Activated naive CD4-positive, alpha-beta T cell treated with anti-CD3 and anti-CD28 coated beads for 36 hours (primary cell): ENCODE measurements at places on chromosomes 3 and 15. TPM values are rescaled to one million over a fixed set of nuclear protein-coding genes. Genes with fewer than 3 reads are reported as not detected.

DNA sequence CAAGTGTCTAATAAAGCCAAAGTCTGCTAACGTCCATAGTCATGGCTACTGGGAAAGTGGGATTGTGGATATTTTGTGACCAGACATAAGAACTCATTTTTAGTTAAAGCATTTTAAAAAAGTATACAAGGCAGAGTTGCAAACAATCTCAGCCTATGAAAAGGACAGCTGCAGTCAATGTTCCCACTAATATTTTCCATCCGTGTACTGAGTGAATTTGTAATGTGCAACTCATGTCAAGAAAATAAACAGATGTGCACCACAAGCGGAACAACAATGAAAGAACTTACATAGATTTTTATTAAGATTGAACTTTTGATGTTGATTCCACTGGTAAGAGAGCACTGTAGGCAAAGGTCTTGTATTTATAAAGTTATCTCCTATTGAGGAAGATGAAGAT is 231.3 kb upstream of the SEMA6D start:
- no peak for DNase-seq

GRCh38 chr3:185741586-185741985 is 83.3 kb downstream of the IGF2BP2 start:
- DNase-seq: no peak

DNA sequence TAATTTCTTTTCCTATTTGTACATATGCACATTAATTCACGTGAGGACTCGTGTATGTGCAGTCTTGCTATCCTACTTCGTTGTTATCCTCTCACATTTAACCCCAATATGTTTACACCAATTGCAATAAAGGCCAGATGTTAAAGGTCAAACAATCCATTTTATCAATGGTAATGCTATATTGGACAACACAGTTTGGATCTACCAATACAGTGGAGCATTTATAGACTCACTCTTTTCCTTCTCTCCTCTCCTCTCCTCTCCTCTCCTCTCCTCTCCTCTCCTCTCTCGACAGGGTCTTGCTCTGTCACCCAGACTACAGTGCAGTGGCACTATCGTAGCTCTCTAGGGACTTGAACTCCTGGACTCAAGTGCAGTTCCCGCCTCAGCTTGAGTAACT is 324.0 kb downstream of the PTPRG start:
- DNase-seq: no peak

Gene TMCO5A
- total RNA-seq: not detected

- peak; percentile 70 for DNase-seq
Observed at GRCh38 chr15:60507596-60508424, 28.9 kb upstream of the ICE2 start.

Gene P2RY14
- 0.69 TPM for total RNA-seq

GRCh38 chr3:134066651-134067530 is 37.2 kb upstream of the SLCO2A1 start:
- DNase-seq: no peak

Gene CGNL1
- total RNA-seq: not detected

GRCh38 chr3:184912163-184912562 is 100.2 kb downstream of the VPS8 start:
- no peak for DNase-seq

- no peak for DNase-seq
Observed at GRCh38 chr3:68764554-68764953, 167.8 kb downstream of the TAFA4 start.

Gene EPB42
- total RNA-seq: not detected

DNA sequence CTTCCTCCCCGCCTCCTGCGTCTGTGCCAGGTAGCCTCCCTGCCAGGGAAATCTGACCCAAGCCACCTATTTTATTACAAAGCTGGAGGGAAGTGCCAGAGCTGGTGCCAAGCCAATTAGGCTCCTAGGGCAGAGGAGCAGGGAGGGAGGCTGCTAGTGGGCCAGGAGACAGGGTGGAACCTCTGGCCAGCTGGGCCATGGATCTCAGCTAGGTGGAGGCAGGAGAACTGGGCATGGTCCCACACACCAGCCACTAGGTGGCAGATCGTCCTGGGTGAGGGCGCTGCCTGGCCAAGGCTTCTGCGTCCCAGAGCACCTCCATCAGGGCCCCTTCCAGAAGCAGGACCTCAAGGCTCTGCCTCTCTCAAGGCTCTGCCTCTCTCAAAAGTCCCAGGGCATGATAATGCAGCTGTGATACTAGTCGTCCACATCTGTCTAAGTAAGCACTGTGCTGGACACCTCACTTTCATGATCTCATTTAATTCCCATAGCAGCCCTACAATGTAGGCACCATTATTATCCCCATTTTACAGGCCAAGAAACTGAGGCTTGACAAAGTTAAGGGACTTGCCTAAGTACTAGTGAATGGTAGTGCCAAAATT is 4.5 kb upstream of the RFT1 start:
- DNase-seq: peak; percentile 75

GRCh38 chr15:50066202-50066601 is 52.8 kb downstream of the ATP8B4 start:
- peak; percentile 27 for DNase-seq

Gene SLC9C1
- total RNA-seq: not detected

GRCh38 chr3:4834403-4834866 is 144.8 kb upstream of the BHLHE40 start:
- DNase-seq: peak; percentile 84

DNA sequence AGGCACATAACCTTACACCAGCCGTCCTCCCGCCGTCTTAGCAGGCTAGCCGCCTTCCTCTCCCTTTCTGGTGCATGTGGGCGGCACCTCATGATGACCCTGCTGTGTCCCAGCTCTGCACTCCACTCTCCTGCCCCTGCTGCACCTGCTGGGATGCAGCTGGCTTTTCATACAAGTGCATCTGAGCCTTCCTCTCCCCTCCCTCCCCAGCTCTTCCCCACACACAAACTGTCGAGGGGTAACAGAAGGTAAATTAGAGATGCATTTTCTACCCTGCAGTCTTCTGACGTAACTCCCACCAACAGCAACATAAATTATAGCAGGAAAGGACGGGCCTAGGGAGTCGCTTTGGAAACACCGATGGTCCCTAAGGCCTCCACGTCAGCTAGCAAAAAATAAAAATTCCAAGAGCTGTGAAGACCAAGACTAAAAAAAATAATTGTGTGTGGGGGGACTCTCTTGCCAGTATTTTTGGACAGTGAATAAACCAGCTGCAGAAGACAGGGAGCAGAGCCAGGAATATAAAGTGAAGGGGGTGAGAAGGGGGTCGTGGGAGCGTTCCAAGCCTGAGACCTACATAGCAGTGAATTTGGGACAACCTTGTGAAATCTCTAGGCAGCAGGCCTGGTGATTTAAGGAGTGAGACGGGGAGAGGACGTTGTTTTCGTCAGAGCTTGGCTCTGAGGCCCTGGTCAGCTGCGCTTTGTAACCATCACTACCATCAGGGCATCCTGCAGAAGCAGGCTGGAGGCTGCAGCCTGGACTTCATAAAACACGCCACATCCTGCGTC is 216.2 kb downstream of the ADAMTS17 start:
- no peak for DNase-seq

DNA sequence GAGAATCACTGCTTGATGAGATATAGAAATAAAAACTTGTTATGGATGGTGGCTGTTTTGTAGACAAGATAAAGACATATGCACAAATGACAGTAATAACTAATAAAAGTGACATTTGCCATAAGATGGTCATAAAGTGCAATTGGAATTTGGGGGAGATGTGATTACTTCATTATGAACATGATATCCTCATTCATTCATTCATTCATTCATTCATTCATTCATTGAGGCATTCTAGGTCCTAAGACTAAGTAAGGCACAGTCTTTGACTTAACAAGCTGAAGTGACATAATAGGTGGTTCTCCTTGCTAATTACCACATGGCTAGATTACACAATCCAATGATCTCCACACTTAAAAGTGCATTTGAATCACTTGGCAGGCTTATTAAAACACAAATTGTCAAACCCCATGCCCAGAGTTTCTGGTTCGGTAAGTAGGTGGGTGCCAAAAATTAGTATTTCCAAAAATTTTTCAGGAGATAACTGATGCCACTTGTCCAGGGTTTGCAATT is 18.9 kb downstream of the RAP2B start:
- no peak for DNase-seq

DNA sequence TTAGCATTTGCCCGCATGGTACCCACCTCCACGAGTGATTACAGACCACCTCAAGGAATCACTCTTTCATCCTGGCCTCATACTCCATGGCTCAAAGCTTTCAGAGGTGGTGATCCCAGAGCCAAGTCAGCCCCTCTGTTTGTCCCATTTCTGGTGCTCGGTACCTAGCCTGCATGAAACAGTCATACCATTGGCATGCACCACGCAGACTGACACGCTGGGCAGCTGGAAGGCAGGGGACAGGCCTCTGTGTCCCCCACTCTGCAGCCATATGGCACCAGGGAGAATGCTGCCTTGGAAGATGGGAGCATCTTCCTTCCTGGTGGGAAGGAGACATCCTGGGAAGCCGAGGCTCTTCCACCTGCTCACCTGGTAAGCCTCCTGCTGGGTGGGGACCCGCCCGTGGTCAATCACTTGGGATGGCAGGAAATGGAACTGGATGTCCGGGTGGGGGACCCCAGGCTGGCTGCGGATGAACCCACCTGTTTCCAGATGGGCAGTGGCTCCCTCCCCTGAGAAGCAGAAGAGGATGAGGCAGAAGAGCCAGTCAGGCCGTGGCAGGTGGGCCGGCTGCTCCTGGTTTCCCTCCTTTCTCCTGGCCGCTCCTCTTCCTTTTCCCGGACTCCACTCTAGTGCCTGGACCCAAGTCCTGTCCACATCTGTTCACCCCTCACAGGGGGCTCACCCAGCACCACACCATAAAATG is 26.9 kb downstream of the CHDH start:
- no peak for DNase-seq

Gene TCAIM
- 15.9 TPM for total RNA-seq

DNA sequence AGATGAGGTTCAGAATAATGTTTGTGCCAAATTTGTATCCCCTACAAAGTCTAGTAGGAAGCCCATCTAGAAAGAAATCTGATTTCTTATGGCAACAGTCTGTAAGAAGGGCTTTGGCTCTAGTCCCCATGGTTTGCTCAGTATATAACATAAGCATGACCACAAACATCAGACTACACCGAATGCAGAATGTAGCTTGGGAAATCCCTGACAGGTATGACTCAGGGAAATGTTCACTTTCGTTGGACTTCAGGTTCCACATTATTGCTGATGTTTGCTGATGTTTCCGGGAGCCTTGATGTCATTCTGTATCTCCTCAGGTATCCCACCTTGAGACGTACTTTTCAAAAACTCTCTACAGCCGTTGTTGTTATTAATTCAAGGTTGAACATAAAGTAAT is 304.4 kb upstream of the TGFBR2 start:
- peak; percentile 18 for DNase-seq

DNA sequence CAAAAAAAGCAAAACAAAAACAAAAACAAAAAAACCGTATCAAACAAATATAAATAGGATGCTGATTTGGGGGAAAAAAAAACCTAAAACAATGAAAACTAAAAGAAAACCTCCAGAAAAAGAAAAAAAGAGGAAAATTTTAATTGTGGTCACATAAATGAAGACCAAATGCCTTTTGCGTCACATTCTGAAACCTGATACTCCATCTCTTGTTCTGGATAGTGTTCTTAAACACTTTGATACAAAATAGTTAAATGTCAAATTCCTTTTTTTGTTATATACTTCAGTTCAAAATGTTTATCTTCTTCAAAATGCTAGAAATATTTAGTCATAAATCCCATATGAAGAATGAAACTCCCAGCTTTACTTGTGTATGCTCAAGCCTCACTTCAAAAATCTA is 31.0 kb downstream of the COPS2 start:
- DNase-seq: no peak

Gene CHP1
- total RNA-seq: 39.8 TPM

DNA sequence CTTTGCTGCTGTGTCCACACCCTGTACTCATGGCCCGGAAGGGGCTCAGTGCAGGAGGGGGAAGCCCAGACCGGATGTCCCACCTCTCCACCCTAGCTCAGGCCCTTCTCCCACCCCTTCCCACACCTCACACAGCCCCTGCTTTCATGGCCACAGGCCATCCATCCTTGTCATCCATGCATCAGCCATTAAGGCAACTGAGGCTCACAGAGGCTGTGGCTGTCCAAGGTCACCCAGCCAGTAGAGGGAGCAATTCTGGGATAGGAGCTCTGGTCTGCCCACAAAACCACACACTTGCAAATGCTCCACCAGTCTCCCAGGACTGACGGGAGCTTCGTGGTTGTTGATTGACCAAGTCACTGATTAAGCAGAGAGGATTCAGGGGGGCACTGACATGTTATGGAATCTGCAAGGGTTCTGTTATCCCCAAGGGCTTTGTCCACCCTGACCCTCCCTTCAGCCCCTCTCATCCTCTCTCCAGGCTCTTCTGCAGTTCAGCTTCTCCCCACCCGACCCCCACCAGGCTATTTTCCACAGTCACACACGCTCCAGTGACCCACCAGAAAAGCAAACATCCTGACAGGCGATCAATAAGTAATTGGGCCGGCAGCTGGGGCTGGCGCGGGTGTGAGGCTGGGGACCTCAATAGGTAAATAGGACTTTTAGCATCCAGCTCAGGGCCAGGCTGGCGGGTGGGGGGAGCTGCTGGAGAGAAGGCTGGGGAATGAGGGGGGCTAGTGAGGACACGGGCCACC is 15.1 kb downstream of the LINGO1 start:
- DNase-seq: peak; percentile 18

DNA sequence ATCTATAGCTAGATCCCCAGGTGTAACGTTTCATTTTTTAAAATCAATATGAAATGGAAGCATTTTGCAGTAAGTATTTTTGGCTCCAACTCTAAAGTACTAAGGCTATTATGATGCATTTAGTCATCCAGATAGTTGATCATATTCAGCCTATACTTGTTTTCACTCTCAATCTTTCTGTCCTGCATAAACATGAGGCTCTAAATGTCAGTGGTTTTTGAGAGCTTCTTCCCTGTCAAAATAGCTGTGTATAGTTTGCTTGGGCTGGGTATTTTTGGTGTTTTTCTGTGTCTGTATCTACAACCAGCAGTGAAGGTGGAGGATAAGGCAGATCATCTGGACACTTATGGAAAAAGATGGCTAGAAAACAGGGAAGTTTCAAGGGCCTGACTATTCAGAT is 128.0 kb downstream of the LRRN1 start:
- DNase-seq: no peak

GRCh38 chr15:92667970-92668485 is 12.5 kb upstream of the FAM174B start:
- no peak for DNase-seq

- DNase-seq: no peak
Observed at GRCh38 chr15:45921376-45921775, 286.5 kb downstream of the SQOR start.

Gene GOLGA8T
- total RNA-seq: not detected
